ENCODE measurements at places on chromosomes 7 and 10.

GRCh38 chr7:116342125-116342524 is 131.8 kb downstream of the TES start:
- DNase-seq, result no peak

- DNase-seq, result no peak
Observed at GRCh38 chr10:3438606-3439005, 266.0 kb upstream of the PITRM1 start.

GRCh38 chr7:151551820-151552219 is 32.1 kb upstream of the RHEB start:
- DNase-seq, result no peak

DNA sequence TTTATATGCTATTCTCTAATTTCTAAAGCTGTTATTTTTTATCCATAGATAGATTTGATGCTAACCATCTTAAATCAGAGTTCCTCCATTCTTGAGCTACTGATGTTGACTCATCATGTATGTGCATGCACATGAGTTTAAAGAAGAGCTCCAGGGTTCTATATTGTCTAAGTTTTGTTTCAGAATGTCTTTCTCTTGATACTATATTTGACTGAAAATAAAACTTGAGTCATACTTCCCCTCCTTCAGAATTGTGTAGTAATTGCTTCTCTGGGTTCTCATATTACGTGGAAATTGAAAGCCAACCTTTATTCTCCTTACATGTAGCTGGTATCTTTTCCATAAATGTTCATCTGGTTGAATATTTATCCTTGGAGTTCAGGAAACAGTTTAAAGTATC is 89.4 kb downstream of the LRRTM3 start:
- DNase-seq, result no peak

DNA sequence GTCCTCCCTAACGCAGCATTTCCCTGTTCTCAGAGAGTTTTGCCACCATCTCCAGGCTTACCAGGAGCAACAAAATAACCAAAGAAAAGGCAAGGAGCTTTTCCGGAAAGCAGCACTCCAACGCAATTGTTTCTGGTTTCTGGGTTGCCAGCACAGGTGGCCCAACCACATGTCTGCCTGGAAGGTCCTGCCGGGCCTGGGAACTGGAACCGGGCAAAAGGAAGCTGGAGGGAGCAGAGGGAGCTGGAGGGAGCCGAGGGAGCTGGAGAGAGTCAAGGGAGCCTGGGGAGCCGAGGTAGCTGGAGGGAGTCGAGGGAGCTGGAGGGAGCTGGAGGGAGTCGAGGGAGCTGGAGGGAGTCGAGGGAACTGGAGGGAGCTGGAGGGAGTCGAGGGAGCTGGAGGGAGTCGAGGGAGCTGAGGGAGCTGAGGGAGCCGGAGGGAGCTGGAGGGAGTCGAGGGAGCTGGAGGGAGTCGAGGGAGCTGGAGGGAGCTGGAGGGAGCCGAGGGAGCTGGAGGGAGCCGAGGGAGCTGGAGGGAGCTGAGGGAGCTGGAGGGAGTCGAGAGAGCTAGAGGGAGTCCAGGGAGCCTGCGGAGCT is 54.6 kb downstream of the STK32C start:
- DNase-seq, result no peak

GRCh38 chr7:92877367-92877766 is 41.0 kb upstream of the CDK6 start:
- DNase-seq, result no peak

- DNase-seq, result no peak
Observed at GRCh38 chr7:157821959-157822687, 485.3 kb downstream of the DNAJB6 start.

- no peak for DNase-seq
Observed at GRCh38 chr10:113138937-113139585, 189.0 kb downstream of the TCF7L2 start.

GRCh38 chr10:97640868-97641811 is 669 bp downstream of the PI4K2A start:
- DNase-seq, result peak; percentile 1

- no peak for DNase-seq
Observed at GRCh38 chr10:53699684-53700083, 927.1 kb upstream of the MBL2 start.

GRCh38 chr10:92714152-92714845 is 24.5 kb downstream of the HHEX start:
- no peak for DNase-seq

GRCh38 chr10:129914960-129915359 is 49.1 kb downstream of the EBF3 start:
- DNase-seq, result no peak

- no peak for DNase-seq
Observed at GRCh38 chr10:83935339-83935736, 204.0 kb upstream of the GHITM start.

GRCh38 chr10:132963430-132963960 is 21.1 kb upstream of the CFAP46 start:
- DNase-seq, result no peak

- no peak for DNase-seq
Observed at GRCh38 chr7:99292127-99292526, 19.5 kb downstream of the MYH16 start.

GRCh38 chr7:87735360-87735759 is 107.2 kb downstream of the RUNDC3B start:
- no peak for DNase-seq

DNA sequence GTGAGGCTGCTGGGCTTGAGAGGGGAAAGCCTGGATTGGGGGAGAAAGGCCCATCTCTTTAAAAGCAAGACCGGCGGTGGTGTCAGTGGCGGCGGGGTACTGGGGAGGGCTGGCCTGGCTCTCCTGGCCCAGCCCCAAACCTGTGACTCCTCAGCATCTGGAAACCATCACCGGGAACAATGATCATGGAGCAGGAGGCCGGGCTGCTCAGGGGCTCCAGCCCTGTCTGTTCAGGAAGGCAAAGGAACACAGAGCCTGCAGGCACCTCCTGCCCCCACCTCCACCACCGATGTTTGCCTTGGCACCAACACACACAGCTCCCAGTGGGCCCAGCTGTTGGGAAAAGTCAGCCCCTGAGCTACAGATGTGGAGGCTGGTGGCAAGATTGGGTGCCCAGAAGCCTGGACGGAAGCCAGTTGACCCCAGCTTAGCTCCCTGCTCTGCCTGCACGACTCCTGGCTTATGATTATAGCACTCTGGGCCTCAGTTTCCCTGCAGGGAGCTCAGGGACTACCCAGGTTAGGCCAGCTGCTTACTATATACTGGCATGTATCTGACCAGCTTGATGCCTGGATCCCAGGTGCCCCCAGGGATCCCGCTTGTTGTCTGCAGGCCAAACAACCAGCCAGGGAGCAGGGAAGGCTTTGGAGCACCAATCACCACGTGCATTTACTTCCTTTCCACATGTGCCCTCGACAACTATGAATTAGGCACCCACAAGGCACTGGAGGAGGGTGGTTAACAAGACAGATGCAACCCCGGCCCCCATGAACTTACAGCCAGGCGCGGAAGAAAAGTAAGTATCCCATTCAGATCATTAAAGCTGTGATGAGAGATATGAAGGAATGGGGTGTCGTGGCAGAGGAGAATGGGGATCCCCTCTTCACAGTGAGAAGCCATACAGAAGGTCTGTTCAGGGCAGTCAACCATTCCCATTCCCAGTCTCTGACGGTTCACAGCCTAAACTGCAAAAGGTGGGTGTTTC is 37.3 kb downstream of the ZCCHC24 start:
- DNase-seq, result no peak

- DNase-seq, result no peak
Observed at GRCh38 chr7:113040849-113041248, 45.8 kb downstream of the GPR85 start.

DNA sequence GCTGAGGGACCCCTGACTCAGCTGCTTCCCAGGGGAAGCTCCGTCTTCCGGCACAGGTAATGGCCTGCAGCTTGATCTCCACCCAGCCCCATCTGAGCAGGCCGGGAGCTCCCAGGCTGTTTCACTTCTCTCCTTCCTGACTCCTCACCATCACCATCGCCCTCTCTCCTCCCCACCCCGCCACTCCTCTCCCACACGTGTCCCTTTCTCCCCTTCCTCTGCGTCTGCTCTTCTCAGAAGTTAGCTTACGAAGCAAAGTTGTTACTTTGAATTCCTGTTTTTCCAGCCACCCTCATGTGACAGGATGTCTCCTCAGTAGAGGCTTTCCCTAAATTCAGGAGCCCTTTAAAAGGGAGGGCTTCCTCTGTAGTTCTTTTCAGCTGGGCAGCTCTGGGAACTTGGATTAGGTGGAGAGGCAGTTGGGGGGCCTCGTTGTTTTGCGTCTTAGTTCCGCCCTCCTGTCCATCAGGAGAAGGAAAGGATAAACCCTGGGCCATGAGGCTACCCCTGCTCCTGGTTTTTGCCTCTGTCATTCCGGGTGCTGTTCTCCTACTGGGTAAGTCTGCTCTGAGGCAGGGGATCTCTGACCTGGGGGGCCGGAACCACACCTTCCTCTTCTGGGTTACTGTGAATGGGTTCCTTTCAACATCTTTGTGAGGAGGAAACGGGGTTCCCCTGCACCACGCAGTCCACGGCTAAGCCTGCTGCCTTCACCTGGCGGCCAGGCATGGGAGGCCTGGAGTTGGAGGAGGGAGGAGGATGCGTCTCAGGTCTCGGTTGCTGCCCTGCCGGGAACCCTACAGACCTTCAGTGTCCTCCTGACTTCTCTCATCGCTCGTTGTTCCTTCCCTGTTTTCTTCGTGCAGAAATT is at the start of gene MRC1:
Gene MRC1 (plus strand): TSS at position 378 of the 871 bp plus-strand sequence. CDS start 118 bp downstream, at position 496.
- DNase-seq, result no peak

- no peak for DNase-seq
Observed at GRCh38 chr10:19310066-19310465, 261.5 kb downstream of the MALRD1 start.

GRCh38 chr10:34766266-34766600 is 48.9 kb downstream of the PARD3 start:
- no peak for DNase-seq

- no peak for DNase-seq
Observed at GRCh38 chr10:86043236-86043635, 323.4 kb downstream of the GRID1 start.

- DNase-seq, result no peak
Observed at GRCh38 chr7:18294411-18294810, 201.1 kb upstream of the HDAC9 start.

DNA sequence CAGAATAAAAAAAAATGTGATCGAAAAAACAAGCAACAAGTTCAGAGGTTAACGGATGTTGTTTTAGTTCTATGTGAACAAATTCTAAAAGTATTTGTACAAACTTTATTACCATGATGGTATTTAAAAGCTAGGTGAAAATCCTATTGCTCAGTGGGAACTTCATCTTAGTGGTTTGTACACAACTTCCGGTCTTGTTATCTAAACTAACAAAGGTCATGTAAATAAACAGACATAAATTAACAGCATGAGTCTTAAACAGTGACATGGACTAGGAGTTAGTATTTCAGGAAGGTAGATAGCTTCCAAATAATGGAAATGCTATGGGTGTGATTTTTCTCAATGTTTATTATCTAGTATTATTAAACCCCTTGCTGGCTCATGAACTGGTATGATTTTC is 83.8 kb downstream of the SPAG6 start:
- DNase-seq, result no peak

DNA sequence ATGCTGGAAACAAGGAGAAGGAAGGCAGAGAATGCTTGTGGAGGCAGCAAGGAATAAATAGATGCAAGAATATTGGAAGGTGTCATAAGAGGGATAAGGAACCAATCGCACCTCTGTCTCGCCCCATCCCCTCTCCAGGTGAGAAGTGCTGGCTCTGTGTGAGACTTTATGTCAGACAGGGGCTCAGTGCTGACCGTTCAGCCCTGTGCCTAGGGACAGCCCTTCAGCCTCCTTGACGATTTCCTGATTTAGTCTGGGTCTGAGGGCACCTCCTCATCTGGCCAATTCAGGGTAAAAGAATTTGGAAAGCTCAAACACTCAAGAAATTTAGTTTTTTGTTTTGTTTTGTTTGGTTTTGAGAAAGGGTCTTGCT is 54.9 kb downstream of the FAM241B start:
- DNase-seq, result no peak

DNA sequence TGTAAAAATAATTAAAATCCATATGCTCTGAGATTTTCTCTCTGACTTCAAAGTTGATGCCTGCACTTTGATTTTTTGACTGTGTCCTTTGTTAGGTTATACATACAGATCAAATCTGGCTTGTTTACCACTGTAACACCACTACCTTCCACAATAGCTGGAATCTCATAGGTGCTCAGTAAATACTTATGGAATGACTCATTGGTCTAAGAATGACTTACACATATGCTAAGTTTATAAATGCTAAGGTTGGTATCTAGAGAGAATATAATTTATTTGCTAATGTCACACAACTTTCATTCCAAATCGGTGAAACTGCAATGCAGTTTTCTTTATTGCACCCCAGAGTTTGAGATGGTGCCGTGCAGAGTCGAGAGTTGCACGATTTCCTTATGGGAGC is 578.5 kb downstream of the SH2D4B start:
- no peak for DNase-seq

DNA sequence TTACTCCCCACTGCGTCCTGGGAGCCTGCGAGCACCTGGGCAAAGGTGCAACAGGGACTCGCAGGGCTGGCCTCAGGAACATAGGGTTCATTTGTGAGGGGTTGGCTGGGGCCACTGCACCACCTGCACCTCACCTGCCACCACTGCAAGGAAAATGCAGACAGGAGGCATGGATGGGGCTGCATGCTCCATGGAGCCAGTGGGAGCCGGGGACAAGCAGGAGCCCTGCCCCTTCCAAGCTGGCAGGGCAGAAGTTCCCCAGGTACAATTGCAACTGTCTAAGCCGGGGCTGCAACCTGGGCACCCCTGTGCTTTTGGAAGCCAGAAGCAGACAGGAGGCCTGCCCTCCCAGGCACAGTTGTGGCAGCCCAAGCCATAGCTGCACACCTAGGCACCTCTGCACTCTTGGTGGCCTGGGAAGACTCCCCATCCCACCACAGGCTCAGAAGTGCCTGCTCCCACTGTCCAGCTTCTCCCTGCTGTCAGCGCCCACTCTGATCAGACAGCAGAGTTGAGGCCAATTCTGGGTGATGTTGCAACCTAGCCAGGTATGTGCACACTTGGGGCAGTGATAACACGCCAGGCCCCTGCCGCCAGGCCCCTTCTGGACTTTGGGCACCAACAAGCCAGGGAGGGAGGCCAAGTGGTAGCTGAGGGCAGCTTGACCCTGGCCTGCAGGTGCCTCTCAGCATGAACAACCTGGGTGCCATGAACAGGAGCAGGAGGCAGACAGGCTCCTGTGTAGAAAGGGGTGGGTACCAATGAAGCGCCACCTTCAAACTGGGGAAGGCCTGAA is 58.2 kb downstream of the TMEM106B start:
- DNase-seq, result no peak

Data from C1 segment of cervical spinal cord (tissue), 14 donors.